ENCODE measurements at places on chromosomes 2 and 18. TPM values are rescaled to one million over a fixed set of nuclear protein-coding genes. Genes with fewer than 3 reads are reported as not detected.

AQP12B gene
- total RNA-seq: not detected

PHOSPHO2 gene
- 6.1 TPM for total RNA-seq

DLX2 gene
- total RNA-seq: not detected

KIAA2012 gene
- 2.8 TPM for total RNA-seq

EMILIN2 gene
- total RNA-seq: 51.5 TPM

CHCHD5 gene
- 23.0 TPM for total RNA-seq

- no peaks in the 10 kb centered on the region for H3K36me3 ChIP-seq
- no peak overlapping the region for H3K4me3 ChIP-seq
- no peak overlapping the region for H3K27ac ChIP-seq
- H3K4me1 ChIP-seq: peaks cover 3% of the 10 kb centered on the region
- DNase-seq: no peak
- H3K27me3 ChIP-seq: no peaks in the 10 kb centered on the region
These were observed 66.0 kb downstream of the ST3GAL5 start for GRCh38 chr2:85822766-85823165.

DNA sequence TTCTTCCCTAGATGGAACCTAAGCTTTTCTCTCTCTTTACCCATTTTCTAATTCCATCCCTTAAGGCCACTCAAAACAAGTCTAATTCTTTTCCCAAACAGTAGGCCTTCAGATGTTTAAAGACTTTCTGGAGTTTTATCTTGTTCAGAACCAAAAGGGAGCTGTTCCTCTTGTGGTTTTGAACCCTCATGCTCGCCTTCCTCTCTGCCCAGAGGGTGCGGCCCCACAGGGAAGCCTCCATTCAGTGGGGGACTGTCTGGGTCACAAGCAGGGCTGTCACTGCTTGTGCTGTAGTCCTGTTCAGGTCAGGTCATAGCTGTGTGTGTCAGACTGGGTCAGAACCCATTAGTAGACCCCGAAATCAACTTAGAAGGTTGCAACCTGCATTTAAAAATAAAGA lies 56.5 kb downstream of the TET3 start:
- no peaks in the 10 kb centered on the region for H3K27me3 ChIP-seq
- no peak for DNase-seq
- peaks cover 37% of the 10 kb centered on the region for H3K4me1 ChIP-seq
- no peak overlapping the region for H3K27ac ChIP-seq

DNA sequence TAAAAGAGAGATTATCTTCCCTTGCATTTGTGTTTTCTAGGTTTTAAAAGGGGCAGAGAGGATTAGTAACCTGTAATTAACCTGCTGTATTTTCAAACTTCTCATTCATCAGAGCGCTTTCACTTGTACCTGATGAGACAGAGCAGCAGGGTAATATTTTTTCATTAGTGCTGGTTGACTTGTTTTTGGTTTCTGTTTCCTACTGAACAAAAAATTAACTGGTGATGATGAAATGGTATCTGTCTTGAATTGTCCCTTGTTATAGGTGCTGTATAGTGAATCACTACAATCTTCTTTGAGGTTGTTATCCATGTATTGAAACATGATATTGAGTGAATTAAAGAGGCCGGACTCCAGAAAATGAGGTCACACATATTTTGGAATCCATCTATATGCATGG lies 37.9 kb downstream of the CDH20 start:
- H3K36me3 ChIP-seq: no peaks in the 10 kb centered on the region
- H3K27ac ChIP-seq: no peak overlapping the region
- DNase-seq: no peak
- no peaks in the 10 kb centered on the region for H3K27me3 ChIP-seq

- H3K27ac ChIP-seq: no peak overlapping the region
- no peaks in the 10 kb centered on the region for H3K4me1 ChIP-seq
- no peaks in the 10 kb centered on the region for H3K27me3 ChIP-seq
- H3K36me3 ChIP-seq: no peaks in the 10 kb centered on the region
- no peak overlapping the region for H3K4me3 ChIP-seq
- no peak for DNase-seq
These were observed 226.3 kb upstream of the SP5 start for GRCh38 chr2:170488807-170489206.

DNA sequence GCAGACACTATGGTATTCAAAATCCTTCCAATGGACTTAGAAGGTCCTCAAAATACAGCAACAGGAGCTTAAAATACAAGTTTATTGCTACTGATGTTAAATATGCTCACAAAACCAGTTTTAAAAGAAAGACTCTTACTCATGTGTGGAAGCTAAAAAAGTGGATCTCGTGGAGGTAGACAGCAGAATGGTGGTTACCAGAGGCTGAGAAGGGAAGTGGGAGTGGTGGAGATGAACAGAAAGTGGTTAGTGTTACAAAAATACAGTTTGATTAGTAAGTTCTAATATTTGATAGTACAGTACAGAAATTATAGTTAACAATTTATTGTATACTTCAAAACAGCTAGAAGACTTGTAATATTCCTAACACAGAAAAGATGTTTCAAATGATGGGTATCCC lies 12.1 kb downstream of the ADAM17 start:
- peaks cover 19% of the 10 kb centered on the region for H3K36me3 ChIP-seq
- no peak for DNase-seq
- peaks cover 69% of the 10 kb centered on the region for H3K4me1 ChIP-seq
- H3K4me3 ChIP-seq: no peak overlapping the region
- H3K27ac ChIP-seq: no peak overlapping the region

- H3K27ac ChIP-seq: no peak overlapping the region
- no peak overlapping the region for H3K4me3 ChIP-seq
- no peaks in the 10 kb centered on the region for H3K36me3 ChIP-seq
- no peak for DNase-seq
These were observed 55.3 kb upstream of the TMEM163 start for GRCh38 chr2:134773759-134774742.

GRCh38 chr2:20916604-20917286 lies 93.8 kb upstream of the LDAH start:
- no peak overlapping the region for H3K27ac ChIP-seq
- H3K36me3 ChIP-seq: no peaks in the 10 kb centered on the region
- H3K4me3 ChIP-seq: no peak overlapping the region
- H3K4me1 ChIP-seq: no peaks in the 10 kb centered on the region

DNA sequence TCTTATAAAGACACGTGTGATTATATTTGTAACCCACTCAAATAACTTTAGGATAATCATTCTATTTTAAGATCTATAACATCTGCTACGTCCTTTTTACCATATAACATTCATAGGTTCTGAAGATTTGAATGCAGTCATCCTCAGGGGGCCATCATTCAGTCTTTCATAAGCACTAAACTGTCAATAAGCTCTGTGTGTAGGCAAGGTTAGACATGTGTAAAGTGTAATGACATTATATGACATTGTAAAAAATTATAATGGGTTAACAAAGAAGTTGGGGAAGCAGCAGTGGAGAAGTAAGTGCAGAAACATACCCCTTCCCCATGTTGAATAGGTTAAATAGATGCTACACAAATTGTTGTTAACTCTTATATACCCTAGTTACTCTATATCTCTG lies 845.9 kb downstream of the ERBB4 start:
- no peak for DNase-seq
- H3K36me3 ChIP-seq: no peaks in the 10 kb centered on the region

- H3K36me3 ChIP-seq: no peaks in the 10 kb centered on the region
- DNase-seq: no peak
- H3K4me3 ChIP-seq: no peak overlapping the region
- peaks cover 4% of the 10 kb centered on the region for H3K27me3 ChIP-seq
These were observed 51.4 kb upstream of the MRPL33 start for GRCh38 chr2:27720004-27720551.

DNA sequence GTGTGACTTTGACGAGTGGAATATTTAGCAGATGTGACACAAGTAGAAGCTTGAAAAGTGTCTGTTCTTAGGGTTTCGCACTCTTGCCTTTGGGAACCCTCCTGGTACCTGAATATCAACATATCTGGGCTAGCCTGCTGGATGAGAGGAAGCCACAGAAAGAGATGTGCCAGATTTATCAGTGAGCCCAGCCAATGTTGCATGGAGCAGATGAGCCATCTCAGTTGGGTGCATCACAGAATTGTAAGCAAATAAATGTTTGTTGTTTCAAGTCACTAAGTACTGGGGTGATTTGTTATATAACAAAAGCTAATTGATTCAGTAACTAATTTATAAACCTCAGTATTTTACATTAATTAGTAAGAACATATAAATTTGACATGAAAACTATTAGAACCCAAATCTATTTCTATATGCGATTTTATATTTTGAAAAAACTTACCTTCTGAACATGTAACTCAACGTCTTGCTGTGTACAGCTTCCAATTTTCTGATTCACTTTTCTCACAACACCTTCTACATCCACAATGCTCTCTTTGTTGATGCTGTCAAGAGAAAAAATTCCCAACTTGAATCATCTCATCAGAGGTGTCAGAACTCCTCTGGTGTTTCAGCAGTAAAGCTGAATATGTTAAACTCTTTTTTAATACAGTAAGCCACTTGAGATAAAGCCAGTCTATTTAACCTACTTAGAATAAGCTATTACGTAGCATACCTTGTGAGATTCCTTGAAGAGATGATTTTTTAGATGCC lies 42.3 kb downstream of the DARS1 start:
- H3K27me3 ChIP-seq: no peaks in the 10 kb centered on the region
- peaks cover 2% of the 10 kb centered on the region for H3K4me1 ChIP-seq
- H3K4me3 ChIP-seq: no peak overlapping the region
- no peak for DNase-seq
- peaks cover 9% of the 10 kb centered on the region for H3K36me3 ChIP-seq

DNA sequence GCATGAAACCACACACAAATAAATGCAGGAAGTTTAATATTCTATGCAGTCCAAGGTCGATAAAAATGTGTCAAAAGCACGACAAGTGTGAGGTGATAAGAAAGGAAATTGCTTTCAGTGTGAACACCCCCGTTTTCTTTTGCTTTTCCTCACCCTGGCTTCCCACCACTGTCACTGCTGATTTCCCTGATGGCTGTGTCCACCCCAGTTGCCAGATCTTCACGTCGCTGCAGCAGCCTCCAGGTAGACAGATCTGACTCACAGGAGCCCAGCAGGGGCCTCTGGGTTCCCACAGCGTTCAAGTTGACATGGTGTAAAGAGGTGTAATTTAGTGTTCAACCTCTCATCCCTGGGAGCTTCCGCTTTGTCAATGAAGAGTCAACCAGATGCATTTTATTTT lies 128.0 kb upstream of the TACR1 start:
- DNase-seq: no peak
- no peak overlapping the region for H3K27ac ChIP-seq
- H3K4me1 ChIP-seq: no peaks in the 10 kb centered on the region
- no peaks in the 10 kb centered on the region for H3K36me3 ChIP-seq

- no peaks in the 10 kb centered on the region for H3K4me1 ChIP-seq
- no peak for DNase-seq
- no peak overlapping the region for H3K27ac ChIP-seq
- no peak overlapping the region for H3K4me3 ChIP-seq
- no peaks in the 10 kb centered on the region for H3K27me3 ChIP-seq
- no peaks in the 10 kb centered on the region for H3K36me3 ChIP-seq
These were observed 113.3 kb downstream of the SCG2 start for GRCh38 chr2:223488814-223489213.

DNA sequence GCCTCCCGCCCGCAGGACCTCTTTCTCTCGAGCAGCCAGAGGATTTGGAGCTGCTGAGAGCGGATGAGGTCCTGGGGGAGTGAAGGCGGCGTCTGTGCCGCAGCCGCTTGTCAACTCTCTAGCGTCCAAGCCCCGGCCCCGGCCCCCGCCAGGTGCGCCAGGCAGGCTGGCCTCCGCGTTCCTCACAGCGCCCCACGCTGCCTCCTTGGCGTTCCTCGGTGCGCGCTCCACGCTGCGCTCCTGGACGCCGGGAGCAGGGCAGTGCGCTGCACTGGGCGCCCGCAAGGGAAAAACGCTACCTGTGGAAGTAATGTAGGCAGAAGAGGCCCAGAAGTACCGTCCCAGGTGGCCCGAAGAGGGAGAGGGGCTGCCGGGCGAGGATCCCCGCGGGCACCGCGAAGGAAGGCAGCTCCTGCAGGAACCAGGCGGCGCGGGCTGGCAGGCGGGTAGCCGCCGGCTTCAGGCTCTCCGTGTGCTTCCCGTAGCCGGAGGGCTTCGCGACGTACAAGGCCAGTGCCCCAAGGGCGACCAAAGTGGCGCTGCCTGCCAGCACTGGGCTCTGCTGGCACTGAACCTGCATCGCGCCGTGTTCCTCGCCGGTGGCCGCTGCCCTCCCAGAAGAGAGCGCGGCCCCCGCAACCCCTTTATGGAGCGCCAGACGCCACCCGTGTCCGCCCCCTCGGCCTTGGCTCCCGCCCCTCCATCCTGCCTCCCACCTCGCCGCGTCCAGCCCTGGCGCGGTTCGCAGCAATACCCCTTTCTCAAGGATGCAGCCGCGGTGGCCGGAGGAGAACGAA lies at the start of gene SRD5A2:
Gene SRD5A2 (minus strand): TSS at position 618 of the 797 bp plus-strand sequence. CDS start 38 bp downstream, at position 580.
- peaks cover 17% of the 10 kb centered on the region for H3K27me3 ChIP-seq
- H3K36me3 ChIP-seq: no peaks in the 10 kb centered on the region
- H3K27ac ChIP-seq: no peak within 1 kb of the TSS

Data from lower lobe of right lung (tissue), 2 donors.